ENCODE measurements at places on chromosomes 11 and 22.

DNA sequence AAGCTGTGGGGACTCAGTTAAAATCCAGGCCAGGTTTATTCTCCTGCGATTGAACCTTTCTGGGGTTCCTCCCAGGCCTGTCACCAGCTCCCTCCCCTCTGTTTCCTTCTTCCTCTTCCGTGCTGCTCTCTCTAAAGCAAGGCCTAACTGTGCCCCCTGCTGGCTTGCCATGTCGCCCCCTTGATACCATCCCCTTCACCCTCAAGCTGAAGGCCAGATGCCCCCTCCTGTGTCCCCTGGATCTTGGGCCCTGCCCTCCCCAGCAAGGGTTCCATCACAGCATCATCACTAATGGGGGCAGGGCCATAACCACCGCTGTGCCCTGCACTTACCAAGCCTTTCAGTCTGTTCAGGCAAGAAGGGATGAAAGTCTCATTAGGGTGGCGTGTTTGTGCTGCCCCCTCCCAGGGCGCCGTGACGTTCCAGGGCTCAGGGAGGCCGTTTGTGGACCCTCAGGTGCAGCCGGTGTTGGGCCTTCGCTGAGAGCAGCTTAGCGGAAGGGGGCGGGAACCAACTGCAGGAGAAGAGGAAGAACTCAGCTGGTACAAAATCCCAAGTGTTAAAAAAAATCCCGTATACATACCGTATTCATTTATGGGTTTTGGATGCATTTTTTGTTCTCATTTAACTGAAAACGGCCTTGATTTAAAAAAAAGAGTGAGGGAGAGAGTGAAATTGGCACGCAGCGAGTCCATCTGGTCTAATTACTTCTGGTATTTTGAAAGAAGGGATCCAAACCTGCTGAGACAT is 69.9 kb downstream of the MPPED1 start:
- DNase-seq: no peak

- peak; percentile 31 for DNase-seq
Measured at GRCh38 chr11:125164422-125165110, at the start of gene PKNOX2. Gene PKNOX2, plus strand, starts transcription at chr11:125164751. Its CDS starts 186,555 bp downstream, at chr11:125351306.

DNA sequence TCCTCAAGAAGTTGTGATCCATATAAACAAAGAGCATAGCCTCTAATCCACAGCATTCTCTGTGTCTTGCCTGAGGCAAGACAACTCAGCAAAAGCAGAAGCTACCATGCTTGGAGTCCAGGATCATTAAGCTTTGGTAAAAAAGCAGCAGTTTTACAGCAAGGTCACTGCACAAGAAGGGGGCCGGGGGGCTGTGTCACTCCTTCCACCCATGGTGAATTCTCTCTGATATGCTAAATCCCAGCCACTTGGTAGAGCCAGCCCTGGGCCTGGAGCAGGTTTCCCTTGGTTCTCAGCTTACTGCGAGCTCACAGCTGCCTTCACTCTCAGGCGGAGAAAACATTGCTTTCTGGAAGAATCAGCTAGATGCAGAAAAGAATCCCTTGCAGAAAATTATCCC is 144.7 kb downstream of the TENM4 start:
- no peak for DNase-seq

DNA sequence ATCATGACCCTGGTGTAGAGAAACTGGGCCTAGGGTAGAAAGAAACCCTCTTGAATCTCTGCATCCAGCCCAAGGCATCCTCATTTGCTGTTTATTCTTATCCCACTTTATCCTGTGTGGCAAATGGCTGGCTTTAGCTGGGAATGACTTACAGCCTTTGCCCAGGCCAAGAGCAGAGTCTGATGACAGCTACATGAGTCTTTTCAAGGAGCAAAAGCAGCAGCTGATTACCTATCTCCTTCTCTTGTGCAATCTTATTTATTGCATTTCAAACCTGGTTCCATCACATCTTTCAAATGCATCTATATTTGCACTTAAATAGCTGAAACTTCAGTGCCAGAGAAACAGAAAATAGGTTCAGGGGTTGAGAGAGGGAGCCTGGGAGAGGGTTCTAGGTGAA is 26.1 kb downstream of the SYT13 start:
- DNase-seq: no peak

- no peak for DNase-seq
Measured at GRCh38 chr22:45781459-45781858, 109.8 kb downstream of the ATXN10 start.

GRCh38 chr11:102981324-102981910 is 25.9 kb upstream of the MMP13 start:
- no peak for DNase-seq

GRCh38 chr11:10899121-10899830 is 41.4 kb upstream of the ZBED5 start:
- DNase-seq: no peak

- DNase-seq: peak; percentile 51
Measured at GRCh38 chr11:57482782-57483561, 22.6 kb downstream of the RTN4RL2 start.

DNA sequence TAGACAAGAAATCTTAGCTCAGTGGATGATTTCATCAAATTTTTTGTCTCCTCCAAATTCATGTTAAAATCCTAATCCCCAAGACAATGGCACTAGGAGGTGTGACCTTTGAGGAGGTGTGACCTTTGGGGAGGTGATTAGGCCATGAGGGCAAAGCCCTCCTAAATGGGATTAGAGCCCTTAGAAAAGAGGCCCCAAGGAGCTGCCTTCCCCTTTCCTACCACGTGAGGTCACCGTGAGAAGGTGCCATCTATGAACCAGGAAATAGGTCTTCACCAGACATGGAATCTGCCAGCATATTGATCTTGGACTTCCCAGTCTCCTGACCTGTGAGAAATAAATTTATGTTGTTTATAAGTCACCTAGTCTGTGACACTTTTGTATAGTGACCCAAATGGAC is 138.7 kb downstream of the TRIM29 start:
- no peak for DNase-seq

GRCh38 chr11:62905296-62905695 is 15.9 kb downstream of the CHRM1 start:
- no peak for DNase-seq

DNA sequence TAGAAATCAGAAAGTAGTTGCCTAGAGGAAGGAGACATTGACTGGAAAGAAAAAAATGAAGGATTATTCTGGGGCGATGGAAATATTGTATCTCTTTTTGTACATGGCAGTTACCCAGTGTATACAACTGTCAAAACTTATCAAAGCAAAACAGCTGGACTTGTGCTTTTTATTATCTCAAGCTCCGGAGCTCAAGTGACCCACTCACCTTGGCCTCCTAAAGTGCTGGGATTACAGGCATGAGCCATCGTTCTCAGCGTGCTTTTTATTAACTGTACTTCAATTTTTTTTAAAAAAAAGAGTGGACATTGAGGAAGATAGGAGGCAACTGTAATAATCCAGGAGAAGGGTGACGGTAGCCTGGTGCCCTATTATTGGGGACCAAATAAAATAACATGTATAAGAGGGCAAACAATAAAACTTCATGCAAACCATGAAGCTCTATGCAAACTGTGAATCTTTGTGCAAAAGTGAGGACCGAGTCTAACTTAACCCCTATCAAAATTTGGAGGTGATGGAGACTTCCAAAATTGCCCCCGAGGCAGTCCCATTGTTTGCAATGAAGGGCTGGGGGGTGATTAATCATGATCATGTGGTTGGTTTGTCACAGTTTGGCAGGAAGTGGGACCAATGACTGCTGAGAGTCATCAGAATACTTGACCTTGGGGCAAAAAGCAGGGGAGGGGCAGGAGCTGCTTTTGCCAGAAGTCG is 23.5 kb downstream of the FZD4 start:
- no peak for DNase-seq

DNA sequence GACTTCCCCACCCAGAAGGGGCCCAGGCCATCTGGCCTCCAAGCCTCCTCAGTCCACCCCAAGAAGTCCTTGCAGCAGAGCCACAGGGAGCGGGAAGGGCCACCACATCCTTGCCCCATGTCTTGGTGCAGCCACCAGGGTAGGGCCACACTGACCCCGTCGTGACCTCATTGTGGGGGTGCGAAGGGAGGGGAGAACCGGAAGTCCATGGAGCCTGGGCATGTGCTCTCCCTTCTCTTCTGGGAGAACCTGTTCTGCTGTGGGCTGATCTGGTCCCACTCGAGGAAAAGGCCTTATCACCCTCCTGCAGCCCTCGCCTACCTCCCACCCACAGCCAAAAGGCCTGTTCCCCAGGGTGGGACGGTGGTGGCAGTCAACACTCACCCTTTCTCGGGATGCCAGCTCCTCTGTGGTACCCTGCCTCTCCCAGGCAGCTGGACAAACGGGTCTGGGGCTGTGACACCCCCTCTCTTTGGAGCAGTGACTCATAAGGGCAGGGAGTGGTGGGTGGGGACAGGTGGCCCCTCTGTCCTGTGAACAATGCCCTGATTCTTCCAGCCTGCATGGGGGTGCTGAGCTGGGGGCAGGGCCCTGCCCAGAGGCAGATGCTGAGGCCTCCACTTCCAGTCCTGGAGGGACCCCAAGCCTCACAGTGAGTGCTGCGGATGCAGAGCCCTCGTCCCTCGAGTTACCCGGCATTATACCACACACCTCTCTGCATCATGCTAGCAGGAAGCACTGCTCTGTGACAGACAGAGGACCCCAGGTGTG is 14.6 kb upstream of the CTSD start:
- no peak for DNase-seq

DNA sequence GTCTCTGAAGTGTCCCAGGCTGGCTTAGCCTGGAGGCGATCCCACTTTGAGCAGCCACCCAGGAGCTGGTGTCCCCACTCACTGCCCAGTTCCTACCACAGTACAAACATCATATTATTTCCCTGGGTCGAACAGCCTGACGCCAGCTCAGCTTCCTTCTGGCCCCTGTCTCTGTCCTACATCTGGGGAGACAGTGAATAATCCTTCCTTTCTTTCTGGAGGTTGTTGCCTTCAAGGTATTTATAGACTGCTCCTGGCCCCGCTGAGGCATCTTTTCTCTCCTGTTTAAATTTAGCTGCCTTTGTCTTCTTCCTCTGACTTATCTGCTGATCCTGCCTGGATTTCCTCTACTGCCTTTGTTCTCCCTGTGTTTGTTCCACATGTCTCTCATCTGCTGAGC is 56.8 kb upstream of the LRRC55 start:
- DNase-seq: no peak

- DNase-seq: no peak
Measured at GRCh38 chr11:80873310-80873999, 1432.6 kb upstream of the TENM4 start.

DNA sequence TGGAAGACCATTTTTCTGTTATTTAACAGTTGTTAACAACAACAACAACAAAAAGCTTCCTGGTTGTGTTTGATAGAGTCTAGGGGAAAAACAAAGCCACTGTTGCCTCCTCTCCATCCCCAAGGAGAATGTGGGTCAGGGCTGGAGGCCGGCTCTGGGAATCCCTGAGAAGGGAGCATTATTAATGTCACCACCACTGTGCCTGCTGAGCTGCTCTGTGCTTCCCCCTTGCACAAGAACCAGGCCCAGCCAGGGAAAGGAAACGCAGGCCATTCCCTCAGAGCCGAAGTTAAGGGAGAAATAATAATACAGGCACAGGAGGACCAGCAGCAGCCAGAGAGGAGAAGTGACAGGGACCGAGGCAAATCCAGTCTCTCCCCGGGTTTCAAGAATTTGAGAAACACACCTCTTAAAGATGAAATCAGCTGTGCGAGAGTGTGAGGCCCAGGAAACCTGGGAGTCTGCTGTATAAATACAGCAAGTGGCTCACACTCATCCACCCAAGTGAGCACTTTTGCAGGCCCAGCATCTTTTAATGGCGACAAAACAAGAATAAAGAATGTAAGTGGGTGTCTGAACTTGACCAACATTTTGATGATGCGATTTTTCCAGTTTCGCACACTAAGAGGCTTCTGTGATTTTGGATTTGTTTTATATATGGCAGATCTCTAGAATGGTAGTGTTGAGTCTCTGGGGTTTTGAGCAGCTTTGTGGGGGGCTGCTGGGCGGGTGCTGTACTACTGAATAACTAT is 539.2 kb downstream of the NTM start:
- no peak for DNase-seq

DNA sequence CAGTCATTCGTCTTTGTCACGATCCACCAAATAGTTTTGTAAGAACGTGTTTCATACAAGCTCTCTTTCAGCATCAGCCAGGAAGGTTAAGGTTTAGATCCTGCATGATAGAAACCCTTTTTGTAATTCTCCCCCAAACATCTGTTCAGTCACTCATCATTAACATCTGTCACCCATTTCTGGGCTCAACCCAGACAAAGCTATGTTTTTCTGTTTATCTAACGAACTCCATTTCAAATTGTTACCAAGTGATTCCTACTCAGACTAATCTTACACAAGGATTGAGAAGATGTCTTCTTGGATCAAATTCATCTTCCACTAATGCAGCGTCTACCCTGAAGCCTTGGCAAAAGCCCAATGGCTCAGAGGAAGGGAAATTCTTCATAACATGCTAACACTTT is 58.8 kb downstream of the FZD4 start:
- DNase-seq: no peak

DNA sequence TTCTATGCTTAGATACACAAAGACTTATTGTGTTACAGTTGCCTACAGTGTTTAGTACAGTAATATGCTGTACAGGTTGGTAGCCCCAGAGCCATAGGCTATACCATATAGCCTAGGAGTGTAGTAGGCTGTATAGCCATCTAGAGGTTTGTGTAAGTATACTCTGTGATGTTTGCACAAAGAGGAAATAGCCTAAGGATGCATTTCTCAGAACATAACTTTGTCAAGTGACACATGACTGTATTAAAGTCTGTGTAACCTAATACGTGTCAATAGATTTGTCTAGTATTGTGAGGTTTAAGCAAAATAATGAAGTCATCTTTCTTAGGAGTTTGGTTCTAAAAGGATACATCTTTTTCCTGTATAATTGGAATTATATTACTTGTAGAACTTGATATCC is 5.5 kb downstream of the ZC3H12C start:
- no peak for DNase-seq

GRCh38 chr11:103499710-103500340 is 390.6 kb downstream of the DYNC2H1 start:
- DNase-seq: no peak

DNA sequence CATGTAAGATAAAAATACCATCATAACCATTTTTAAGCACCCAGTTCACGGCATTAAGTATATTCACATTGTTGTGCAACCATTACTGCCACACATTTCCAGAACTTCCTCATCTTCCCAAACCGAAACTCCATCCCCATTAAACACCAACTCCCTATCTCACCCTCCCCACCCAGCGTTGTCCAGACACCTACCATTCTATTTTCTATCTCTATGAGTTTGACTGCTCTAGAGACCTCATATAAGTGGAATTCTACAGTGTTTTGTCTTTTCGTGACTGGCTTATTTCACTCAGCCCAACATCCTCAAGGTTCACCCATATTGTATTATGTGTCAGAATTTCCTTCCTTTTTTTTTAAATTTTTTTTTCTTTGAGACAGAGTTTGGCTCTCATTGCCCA is 45.2 kb downstream of the PPFIA1 start:
- DNase-seq: no peak

Data from CD8-positive, alpha-beta memory T cell (primary cell).